ENCODE measurements at places on chromosomes 11 and 22.

GRCh38 chr22:24441406-24442351, 14.3 kb downstream of the ADORA2A start:
- no peak for DNase-seq

DNA sequence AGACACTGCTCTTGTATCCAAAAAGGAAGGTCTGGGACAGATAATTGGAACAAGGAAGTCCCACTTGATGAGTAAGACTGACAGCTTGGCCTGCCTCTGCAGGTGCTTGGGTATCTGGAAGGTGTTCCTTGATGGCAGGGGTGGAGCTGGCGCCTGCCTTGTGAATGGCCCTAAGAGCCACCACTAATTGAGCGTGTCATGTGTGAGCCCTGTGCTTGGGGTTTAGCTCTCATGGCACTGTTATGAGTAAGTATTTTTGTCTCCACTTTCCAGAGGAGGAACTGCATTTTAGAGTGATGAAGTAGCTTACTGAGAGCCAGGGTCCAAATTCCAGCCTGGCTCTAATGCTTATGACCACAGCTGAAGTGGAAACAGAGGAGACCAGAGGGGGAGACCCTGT, 71.2 kb upstream of the NECTIN1 start:
- DNase-seq, result no peak

DNA sequence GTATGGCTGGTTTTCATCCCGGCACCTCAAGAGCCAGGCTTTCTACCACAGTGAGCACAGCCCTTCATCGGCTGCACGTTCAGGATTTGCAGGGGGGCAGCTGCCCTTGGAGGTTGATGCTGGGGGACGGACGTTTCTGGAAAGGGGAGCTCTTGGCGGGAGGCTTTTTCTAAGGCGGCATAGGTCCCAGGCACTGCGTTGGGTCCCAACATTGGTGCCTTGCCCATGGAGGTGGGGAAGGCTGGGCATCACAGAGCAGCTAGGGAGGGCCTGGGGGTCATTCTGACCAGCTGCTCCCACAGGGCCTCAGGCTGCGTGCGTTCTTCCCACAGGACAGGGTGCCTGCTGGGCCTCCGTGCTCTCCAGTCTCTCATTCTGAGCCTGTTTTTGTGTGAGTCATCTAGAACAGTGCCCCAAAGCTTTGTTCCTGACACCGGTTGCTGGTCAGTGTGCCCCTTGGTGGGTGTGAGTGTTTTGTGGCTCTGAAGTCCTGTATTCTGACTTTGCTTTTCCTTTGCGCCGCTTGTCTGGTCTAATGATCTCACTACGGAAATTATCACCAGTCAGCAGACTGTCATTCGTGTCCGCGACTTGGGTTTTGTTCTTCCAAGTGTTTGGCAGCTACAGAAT, 275.9 kb downstream of the TBC1D22A start:
- DNase-seq, result no peak

DNA sequence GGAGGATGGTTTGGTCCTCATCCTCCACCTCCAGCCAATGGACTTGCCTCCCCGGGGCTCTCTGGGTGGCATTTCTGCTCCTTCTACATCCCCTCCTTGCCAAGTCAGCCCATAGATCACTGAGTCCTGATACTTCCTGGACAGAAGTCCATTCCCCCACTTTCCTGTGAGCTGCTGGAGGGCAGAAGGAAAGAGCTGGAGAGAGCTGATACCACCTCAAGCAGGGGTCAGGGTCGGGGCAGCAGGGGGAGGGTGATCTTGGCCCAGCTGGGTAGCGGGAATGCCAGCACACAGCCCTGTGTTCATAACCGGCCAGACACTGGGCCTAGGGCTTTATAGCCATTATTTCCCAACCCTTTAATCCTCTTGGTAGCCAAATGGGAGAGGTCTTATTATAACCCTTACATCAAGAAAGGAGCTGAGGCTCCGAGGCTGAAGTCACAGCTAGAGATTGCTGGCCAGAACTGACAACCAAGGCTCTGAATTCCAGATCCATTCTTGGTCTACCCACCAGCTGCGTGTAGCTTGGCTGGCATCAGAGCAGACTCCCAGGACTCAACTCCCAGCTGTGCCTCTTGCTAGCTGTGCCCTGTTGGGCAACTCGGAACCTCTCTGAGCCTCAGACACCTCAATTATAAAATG, 39.9 kb downstream of the CD6 start:
- no peak for DNase-seq

GRCh38 chr11:105609341-105609781, 512 bp upstream of the GRIA4 start:
- no peak for DNase-seq

- no peak for DNase-seq
Observed at GRCh38 chr22:43293655-43294392, 49.3 kb downstream of the SCUBE1 start.
